ENCODE measurements at places on chromosomes 11 and 22.

DNA sequence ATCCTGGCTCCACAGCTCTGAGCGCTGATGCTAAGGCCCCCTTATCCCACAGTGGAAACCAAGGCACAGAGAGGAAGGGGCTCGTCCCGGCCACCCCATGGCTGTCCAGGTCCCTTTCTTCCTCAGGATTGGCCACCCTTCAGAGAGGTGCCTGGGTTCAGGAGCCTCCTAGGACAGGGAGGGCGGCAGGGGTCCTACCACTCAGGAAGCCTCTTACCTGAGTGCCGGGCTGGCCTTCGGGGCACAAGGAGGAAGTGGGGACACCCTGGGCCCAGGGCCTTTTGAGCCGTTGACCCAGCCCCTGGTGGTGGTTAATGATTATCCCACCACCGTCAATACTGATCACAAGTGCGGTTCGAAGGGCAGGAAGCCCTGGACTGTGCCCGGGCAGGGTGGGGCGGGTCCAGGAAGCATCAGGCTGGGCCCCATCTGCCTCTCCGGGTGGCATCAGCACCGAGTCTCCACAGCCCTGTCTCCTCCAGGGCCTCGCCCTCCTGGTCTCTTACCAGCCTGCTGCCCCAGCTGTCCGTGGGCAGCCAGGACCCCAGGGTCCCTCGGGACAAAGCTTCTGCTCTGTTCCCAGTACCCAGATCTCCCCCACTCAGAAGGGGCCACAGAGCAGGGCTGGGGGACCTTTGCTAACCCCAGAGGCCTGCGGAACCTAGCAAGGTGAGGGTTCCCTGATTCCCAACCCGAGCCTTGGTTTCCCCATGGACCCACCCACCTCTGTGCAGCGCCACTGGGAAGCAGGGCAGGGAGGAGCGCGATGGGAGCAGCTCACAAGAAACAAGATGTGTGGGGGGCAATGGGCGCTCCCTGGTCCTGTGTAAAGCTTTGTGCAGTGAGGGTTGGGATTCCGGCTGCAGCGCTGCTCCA is 15.0 kb upstream of the EHD1 start:
- no peak for DNase-seq

DNA sequence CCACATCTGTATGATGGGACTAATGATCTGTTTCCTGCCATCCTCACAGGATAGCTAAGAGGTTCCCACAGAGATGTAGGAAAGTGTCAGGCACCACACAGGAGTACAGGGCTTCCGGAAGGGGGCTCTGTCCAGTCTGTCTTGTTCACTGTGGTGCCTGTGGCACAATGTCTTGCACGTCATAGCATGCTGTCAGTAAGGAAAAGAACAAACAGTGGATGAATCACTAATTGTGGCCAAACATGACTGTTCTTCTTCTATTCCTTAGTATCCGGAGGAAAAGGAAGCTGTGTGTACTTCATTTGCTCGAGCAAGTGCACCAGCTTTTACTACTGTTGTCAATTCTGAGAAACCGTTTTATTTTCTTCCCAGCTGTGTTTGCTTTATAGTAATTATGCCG is 73.4 kb upstream of the YWHAH start:
- DNase-seq, result no peak

DNA sequence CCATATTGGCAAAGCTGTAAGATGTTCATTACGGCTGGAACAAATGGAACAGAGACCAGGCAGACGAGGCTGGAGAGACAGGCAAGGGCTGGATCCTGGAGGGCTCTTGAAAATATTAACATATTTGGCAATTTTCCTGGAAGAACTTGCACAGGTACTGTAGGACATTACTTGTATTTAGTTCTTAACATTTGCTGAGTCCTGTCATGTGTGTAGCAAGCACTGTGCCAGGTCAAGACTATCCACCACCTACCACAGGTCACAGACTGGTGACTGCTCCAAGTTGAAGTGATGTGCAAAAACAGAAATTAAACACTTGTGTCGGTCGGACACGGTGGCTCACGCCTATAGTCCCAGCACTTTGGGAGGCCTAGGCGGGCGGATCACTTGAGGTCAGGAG is 58.7 kb upstream of the TNRC6B start:
- no peak for DNase-seq

DNA sequence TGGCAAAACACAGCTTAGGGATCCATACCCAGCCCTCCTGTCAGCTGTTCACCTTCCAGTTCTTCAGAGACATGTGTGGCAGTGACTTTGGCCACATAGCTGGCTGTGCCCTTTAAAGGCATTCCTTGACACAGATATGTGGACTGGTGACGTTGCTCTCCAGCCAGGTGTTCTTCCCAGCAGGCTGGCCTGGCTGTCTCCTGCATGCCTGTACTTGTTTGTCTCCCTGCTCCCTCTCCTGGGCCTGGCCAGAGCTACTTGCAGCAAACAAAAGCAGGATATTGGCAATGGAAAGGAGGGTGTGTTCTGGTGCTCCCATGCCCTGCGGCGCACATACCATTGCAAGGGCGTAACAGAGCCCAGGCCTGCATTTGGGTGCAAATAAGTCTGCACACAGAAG is 38.3 kb downstream of the PIK3IP1 start:
- DNase-seq, result no peak

DNA sequence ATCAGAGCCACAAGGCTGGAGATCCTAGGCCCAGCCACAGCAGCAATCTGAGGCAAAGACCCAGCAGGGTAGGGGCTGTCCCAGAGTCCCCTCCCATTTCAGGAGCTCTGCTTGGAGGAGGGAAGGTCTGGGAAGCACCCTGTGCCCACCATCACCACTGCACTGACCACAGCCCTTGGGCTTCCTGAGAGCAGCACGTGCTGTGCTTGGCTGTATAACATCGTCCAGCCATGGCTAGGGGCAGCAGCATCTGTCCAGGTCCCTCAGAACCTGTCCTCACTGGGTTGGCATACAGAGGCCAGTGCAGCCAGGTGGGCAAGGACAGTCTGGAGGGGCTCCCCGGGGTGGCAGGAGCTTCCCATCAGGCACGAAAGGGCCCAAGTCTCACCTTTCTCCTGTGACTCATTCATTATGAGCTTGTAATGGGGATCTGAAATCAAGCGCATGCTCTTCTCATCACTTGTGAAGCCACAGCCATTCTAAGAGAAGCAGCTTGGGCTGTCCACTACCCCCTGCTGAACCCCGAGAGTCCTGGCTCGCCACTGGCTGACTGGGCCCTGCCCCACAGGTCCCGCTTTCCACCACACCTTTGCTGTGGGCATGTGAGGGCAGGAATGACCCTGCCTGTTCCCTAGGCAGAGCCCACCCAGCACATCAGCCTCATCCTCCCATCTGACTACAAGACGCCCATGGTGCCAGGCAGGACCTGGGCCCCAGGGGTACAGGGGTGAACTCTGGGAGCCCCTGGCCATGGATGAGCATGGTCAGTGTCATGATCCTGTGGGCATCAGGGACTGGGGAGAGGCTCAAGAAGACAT is 83.3 kb downstream of the MED15 start:
- DNase-seq, result no peak

DNA sequence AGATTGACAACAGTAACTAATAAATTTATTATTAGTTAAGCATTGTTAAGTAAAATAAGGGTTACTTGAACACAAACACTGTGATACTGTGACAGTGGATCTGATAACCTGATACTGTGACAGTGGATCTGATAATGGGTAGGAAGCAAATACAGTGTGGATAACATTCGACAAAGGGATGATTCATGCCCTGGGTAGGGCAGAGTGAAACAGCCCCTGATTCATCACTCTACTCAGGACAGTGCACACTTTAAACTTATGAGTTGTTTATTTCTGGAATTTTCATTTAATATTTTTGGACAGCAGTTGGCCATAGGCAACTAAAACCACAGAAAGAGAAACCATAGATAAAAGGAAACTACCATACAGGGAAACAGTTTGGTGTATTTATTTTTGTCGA is 60.8 kb upstream of the CTSC start:
- DNase-seq, result no peak

GRCh38 chr11:113331441-113331840 is 17.1 kb downstream of the TTC12 start:
- DNase-seq, result peak; percentile 24

DNA sequence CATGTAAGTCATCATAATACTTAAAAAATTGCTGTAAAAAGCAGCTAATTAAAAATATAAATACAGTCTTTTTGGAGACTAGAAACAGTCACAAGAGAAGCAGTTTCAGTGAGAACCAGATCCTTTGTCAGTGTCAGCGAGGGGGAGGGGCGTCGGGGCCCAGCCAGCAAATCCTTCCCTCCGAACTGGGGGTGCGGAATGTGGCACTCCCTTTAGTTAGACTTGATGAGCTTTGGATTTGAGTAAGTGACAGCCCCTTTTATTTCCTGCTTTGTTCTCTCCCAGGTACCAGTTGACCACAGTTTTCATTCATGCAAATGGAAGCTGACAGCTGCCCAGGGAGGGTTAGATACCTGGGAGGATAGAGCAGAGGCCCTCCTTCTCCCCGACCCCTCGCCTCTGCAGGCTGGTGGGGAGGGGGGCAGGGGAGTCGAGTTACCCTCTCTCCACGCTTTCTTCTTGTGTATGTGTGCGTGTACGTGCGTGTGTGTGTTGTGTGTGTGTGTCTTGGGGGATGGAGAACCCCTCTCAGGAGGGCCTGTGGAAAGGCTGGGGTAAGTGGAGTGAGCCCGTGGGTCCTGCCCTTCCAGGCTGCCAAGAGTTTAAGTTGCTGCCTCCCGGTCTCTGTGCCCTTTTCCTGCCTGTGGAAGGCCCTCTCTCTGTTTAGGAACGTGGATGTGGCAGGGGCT is 38.3 kb downstream of the PTPRJ start:
- DNase-seq, result no peak

- no peak for DNase-seq
Measured at GRCh38 chr22:31343235-31344191, 2.6 kb downstream of the PATZ1 start.

DNA sequence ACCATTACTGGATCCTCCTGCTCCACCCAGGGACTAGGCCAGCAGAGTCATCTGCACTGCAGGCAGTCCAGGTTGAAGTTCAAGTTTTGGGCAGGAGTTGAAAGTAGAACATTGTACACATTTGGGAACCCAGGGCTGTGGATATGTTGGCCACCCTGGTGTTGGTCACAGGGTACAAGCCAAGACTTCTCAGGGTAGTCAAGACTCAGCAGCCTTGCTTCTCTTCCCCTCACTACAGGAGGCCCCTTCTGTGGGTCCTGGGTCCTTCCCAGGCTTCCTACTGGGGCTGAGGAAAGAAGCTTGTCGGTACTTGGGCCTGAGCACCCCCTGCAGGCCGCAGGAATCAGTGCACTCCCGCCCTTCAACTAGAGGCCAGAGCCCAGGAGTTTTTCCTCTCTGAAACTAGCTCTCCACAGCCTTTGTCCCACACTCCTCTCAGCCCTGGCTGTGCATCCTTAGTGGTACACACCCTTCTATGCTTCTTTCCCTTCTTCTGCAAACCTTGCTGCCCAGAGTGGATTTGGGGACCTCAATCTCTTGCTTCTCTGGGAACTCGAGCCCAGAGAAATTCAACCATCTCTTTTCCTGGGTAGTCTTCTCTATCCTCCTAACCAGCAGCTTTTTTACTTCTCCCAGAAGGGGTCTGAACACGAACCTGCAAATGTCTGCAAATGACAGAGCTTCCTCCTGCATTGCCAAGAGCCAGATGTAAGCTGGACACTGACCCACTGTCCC is 2.6 kb upstream of the HPX start:
- DNase-seq, result peak; percentile 33

DNA sequence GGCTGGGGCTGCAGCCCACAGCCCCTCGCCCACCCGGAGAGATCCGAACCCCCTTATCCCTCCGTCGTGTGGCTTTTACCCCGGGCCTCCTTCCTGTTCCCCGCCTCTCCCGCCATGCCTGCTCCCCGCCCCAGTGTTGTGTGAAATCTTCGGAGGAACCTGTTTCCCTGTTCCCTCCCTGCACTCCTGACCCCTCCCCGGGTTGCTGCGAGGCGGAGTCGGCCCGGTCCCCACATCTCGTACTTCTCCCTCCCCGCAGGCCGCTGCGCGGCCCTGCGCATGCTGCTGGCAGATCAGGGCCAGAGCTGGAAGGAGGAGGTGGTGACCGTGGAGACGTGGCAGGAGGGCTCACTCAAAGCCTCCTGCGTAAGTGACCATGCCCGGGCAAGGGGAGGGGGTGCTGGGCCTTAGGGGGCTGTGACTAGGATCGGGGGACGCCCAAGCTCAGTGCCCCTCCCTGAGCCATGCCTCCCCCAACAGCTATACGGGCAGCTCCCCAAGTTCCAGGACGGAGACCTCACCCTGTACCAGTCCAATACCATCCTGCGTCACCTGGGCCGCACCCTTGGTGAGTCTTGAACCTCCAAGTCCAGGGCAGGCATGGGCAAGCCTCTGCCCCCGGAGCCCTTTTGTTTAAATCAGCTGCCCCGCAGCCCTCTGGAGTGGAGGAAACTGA is 731 bp downstream of the GSTP1 start:
- DNase-seq, result no peak

DNA sequence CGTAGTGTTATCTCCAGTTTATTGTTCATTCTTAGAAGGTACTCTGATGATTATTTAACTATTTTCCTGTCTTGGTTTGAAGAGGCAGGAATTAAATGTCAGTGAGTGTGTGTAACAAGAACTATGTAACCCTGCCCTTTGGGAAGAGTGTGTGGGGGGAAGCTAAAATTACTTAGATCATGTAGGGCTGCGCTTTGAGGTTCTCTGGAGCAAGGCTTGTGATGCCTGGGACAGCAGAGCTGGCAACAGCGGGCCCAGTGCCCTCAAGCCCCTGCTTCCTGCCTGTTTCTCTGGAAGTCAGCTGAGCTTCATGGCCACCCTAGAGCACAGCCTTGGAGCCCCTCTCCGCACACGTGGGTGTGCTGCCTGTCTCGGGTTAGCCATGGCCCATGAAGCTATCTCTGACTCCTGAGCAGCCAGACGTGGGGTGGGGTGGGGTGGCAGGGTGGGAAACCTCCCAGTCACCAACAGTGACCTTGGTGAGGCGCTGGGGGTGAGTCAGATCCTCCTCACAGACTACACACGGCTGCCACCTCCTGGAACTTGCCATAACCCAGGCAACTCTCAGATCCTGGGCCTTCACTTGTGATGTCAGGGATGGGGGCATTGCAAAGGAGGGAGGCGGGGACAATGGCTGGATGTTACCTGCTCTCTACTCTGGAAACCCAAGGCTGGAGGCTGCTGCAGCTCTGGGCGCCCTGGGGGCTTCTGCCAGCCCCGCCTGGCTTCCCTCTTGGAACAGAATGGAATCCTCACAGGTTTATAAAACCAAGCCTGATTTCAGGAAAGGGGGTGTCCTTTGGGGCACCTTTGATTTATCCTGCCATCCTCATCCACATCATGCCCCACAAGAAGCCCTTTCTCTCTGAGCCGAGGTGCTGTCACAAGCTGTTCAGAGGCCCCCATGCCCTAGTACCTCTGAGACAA is 88.6 kb downstream of the SNX19 start:
- no peak for DNase-seq

Data from D721Med (cell line).